SJSA1 (cell line): ENCODE measurements at places on chromosomes 7 and 10.

DNA sequence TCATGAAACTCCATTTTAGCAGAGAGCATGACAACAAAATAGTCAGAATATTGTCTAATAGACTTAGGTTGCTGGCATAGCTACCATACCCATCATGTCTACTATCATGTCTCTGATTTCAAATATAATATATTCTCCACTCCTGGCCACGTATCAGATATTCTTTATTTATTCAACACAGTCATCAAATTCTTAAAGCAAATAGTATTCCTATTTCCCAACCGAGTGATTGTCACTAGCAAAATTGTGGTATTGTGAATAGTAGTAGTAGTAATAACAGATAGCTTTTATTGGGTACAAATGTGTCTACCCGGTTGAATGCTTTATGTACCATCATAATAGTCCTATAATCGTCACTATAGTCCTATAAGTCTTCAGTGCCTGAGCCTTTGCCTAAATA lies 918.6 kb downstream of the KCNMA1 start:
- no peaks in the 10 kb centered on the region for H3K27me3 ChIP-seq
- no peaks in the 10 kb centered on the region for H3K36me3 ChIP-seq
- no peak overlapping the region for H3K4me3 ChIP-seq
- H3K4me1 ChIP-seq: no peaks in the 10 kb centered on the region
- H3K27ac ChIP-seq: no peak overlapping the region

GRCh38 chr7:43572516-43573049 lies 10.3 kb upstream of the STK17A start:
- peak overlapping the region; percentile 94 for H3K27ac ChIP-seq
- peaks cover 38% of the 10 kb centered on the region for H3K4me1 ChIP-seq
- DNase-seq: peak; percentile 82

- H3K36me3 ChIP-seq: no peaks in the 10 kb centered on the region
- no peak for DNase-seq
- H3K27ac ChIP-seq: no peak overlapping the region
- H3K4me1 ChIP-seq: peaks cover 13% of the 10 kb centered on the region
These were observed 21.6 kb upstream of the PDCD4 start for GRCh38 chr10:110850099-110850498.

- no peak for DNase-seq
- no peak overlapping the region for H3K27ac ChIP-seq
These were observed 1021.6 kb downstream of the GATA3 start for GRCh38 chr10:9076066-9076465.

DNA sequence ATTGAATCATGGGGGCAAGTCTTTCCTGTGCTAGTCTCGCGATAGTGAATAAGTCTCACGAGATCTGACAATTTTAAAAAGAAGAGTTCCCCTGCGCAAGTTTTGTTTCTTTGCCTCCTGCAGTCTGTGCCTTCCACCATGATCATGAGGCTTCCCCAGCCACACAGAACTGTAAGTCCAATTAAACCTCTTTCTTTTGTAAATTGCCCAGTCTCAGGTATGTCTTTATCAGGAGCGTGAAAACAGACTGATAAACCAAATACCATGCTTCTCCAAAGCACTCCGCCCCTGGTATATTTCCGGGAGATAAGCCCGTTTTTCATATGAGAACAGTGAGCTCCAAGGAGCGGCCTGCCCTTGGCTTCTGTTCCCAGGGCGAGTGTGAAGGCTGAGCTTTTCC lies 118.9 kb downstream of the EVX1 start:
- H3K36me3 ChIP-seq: no peaks in the 10 kb centered on the region
- H3K4me1 ChIP-seq: peaks cover 8% of the 10 kb centered on the region; the same call in 1 of the 2 replicates
- H3K27ac ChIP-seq: no peak overlapping the region
- no peak overlapping the region for H3K4me3 ChIP-seq
- no peak for DNase-seq

GRCh38 chr10:48227213-48227612 lies 47.3 kb downstream of the FRMPD2 start:
- no peak overlapping the region for H3K4me3 ChIP-seq
- DNase-seq: no peak
- H3K27me3 ChIP-seq: peaks cover 7% of the 10 kb centered on the region; the same call in 1 of the 2 replicates
- no peak overlapping the region for H3K27ac ChIP-seq

DNA sequence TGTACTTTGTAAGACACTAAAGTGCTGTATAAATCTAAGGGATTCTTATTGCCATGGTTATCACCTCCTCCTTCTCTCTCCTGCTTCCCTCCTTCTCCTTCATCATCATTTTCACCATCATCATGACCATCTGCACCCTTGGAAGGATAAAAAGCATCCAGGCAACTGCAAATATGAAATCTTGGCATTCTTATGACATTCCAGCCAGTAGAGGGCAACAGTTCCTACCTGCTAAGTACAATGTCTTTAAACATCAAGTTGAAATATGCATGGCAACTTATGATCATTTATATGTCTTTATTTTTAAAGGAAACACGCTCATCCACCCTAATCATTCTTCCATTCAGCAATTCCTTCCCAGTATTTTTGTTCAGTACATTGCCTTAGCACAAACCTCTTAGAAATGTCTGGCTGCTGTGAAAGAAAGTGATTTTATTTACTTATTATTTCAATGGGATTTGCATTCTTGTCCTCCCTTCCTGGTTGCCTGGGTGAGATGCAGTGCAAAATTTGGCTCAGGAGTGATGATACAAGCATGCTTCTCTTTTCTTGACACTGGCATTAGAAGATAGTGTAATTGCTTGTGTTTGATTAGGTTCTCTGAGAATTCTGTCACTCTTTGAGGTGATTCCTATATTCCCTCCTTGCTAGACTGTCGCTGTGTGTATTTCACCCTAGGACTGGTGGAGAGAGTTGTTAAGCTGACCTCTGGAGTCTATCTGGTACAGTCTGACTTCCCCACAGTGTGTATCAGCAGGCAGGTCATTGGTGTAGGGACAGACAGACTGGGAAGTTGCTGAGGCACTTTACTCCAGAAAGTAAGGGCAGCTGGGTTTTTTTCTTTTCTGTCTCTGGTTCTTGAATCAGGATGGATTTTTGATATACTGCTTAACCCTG lies 188.5 kb upstream of the BMPER start:
- H3K4me3 ChIP-seq: no peak overlapping the region
- no peaks in the 10 kb centered on the region for H3K36me3 ChIP-seq
- H3K27ac ChIP-seq: no peak overlapping the region

DNA sequence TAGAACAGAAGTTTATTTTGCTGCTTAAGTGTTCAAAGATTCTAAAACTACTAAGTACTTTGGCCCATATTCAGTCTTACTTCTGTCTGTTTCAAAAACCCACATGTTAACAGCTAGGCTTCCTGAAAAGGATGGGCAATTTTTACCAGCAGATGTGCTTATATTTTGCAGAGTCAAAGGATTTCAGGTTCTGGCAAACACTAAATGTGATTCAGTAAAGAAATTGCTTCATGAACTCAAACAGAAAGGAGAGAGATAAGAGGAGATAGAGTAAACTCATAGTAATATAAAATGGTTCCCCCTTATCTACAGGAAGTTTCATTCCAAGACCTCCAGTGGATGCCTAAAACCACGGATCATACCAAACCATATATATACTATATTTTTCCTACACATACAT lies 248.5 kb downstream of the AGMO start:
- no peak overlapping the region for H3K27ac ChIP-seq
- no peaks in the 10 kb centered on the region for H3K27me3 ChIP-seq
- no peaks in the 10 kb centered on the region for H3K4me1 ChIP-seq
- no peaks in the 10 kb centered on the region for H3K36me3 ChIP-seq
- no peak overlapping the region for H3K4me3 ChIP-seq
- no peak for DNase-seq

DNA sequence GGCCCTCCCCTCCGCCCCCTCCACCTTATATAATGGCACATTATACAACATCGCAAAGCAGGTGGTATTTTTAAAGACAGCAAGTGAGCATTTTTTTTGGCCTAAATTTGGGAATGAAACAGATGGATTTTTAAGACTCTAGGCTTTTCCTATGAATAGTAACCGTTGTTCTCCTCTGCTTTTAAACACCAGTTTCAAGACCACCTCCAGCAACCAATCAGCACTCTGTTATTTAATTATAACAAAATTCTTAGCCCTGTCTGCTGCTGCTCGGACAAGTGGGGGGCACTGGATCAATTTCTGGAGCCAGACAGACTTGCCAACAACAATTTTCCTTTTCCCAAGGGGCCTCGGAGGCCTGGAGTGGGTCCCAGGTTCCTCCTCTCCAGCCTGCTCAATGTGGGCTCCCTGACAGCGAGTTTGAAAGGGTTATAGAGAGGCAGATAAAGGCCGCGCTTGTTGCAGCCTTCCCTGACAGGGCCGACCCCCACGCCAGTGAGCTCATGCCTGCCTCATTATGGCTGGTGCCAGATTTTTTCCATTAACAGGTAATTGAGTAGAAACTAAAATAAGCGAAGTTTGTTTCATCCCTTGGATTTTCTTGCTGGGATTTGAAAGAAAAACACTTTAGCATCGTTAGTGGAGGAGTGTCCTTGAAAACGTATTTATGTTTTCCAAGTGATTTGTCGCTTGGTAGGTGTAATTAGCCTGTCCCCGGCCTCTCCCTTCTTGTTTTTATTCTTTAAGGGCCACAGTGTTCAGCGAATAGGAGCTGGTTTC lies 227.3 kb downstream of the TCF7L2 start:
- DNase-seq: no peak

DNA sequence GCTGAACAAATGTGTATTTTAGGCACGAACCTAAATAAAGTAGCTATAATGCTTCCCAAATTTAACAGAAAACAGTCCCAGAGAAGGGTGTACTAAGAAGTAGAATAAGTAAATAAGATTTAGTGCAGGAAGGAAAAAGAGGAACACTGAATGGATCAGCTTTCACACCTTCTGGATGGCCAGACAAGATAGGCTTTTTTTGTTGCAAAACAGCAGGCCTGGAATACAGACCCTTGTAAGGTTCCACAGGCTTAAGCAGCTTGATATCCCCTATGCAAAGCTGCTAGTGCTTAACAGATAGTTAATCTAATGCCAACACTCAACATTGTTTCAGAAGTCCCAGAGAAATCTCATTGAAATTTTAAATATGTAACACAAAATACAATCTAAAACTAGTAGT lies 328.1 kb upstream of the STEAP1 start:
- H3K4me1 ChIP-seq: no peaks in the 10 kb centered on the region
- no peaks in the 10 kb centered on the region; the same call in 1 of the 2 replicates for H3K27me3 ChIP-seq
- H3K27ac ChIP-seq: no peak overlapping the region
- no peak overlapping the region for H3K4me3 ChIP-seq

- peaks cover 9% of the 10 kb centered on the region for H3K4me1 ChIP-seq
- H3K27ac ChIP-seq: no peak overlapping the region
- H3K27me3 ChIP-seq: no peaks in the 10 kb centered on the region
- peak; percentile 22 for DNase-seq
- H3K4me3 ChIP-seq: no peak overlapping the region
- peaks cover 18% of the 10 kb centered on the region for H3K36me3 ChIP-seq
These were observed 54.1 kb downstream of the ZNF467 start for GRCh38 chr7:149719050-149719899.

DNA sequence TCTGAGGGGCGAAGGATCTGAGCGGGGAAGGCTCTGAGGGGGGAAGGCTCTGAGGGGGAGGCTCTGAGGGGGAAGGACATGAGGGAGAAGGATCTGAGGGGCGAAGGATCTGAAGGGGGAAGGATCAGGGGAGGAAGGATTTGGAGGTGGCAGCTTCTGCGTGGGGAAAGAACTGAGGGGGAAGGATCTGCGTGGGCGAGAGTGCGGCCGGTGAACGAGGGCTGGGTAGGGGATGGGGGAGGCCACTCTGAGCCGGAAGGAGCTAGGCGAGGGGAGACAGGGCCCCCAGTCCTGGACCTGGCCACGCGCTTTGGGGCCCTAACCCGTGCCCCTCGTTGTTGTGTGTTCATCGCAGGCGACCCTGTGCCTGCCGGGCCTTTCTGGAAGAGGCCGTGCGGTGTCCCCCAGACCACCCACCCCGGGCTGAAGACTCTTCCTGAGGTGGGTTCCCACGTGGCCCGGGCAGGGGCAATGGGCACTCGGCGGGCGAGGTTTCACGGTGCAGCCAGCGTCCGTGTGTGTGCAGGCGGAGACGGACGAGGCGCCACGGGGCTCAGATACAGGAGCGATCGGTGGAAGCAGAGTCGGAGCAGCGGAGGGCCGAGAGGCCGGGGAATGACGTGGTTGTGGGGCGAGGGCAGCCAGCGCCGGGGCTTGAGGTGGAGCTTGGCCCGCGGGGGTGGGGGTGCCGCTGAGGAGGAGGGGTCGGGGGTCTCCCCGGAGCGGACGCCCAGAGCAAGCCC lies 2.0 kb downstream of the CALY start:
- H3K36me3 ChIP-seq: no peaks in the 10 kb centered on the region
- H3K4me1 ChIP-seq: peaks cover 14% of the 10 kb centered on the region
- peaks cover 57% of the 10 kb centered on the region for H3K27me3 ChIP-seq
- no peak overlapping the region for H3K27ac ChIP-seq

DNA sequence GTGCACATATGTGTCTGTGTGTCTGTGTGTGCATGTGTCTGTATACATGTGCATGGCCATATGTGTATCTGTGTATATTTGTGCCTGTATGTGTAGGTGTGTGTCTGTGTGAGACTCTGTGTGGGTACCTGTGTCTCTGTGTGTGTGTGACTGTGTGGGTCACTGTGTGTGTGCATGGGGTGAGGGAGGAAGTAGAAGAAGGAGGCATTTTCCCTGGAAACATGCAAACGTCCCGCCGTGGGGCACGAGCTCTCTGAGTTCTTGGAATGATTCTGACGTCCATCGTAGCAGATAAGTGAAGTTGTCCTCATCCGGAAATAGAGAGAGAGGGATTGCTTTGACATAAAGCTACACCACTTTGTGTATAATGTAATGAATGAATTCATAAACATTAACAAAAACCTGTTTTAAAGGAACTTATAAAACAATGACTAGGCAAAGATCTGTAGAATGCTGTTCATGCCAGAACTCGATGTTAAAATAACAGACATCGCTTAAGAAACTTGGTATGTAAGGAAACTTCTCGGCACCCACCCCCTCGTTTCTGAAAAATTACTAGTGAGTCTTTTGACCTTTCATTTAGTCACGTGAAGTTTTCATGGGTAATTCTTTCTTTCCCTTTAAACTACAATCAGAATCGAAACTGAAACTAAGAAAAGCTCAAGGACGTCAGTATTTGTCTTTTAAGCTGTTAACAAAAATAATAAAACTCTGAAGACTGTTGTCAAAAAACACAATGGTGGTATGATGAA lies 43.6 kb upstream of the KLF6 start:
- peaks cover 60% of the 10 kb centered on the region for H3K4me1 ChIP-seq
- H3K4me3 ChIP-seq: peak overlapping the region; percentile 32
- DNase-seq: peak; percentile 61
- H3K27me3 ChIP-seq: no peaks in the 10 kb centered on the region
- peak overlapping the region; percentile 82 for H3K27ac ChIP-seq

- no peak for DNase-seq
- H3K4me1 ChIP-seq: peaks cover 49% of the 10 kb centered on the region
- H3K4me3 ChIP-seq: no peak overlapping the region
These were observed 10.7 kb downstream of the PFKP start for GRCh38 chr10:3077940-3078630.

DNA sequence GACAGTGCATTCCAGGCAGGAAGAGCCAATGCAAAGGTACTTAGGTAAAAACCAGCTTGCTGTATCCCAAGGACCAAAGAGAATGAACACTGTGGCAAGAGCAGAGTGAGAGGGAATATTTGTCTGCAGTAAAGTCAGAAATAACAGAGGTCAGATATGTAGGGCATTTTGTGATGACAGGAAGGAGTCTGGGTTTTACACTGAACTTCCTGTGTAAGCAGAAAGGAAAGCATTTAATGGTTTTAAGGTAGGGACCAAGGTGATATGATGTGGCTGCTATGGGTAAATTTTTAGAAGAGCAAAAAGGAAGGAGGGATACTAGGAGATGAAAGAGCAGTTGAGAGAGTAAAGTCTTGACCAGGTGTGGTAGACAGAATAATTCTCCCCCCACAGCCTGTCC lies 10.1 kb downstream of the ABCB1 start:
- no peaks in the 10 kb centered on the region for H3K4me1 ChIP-seq
- H3K27ac ChIP-seq: no peak overlapping the region
- DNase-seq: no peak
- H3K27me3 ChIP-seq: peaks cover 4% of the 10 kb centered on the region
- no peak overlapping the region for H3K4me3 ChIP-seq
- no peaks in the 10 kb centered on the region for H3K36me3 ChIP-seq
